ENCODE measurements at places on chromosomes 5 and 9.

- DNase-seq: no peak
Measured at GRCh38 chr9:69130456-69131441, 43.3 kb upstream of the TJP2 start.

DNA sequence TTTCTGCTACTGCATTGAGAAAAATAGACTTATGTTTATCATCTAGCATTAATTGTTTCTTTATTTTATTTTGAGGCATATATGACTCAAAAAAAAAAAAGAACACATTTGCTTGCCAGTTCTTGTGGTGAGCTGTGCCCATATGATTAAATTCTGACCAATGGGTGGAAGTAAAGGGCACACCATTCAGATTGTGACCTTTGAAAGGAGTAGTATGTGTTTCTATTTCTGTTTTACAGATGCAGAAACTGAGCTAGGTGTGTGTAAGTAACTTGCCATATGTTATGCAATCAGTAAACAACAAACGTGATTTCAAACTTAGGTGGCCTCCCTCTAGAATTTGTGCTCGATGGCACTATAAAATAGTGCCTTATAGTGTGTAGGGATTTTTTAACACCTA lies 368.1 kb upstream of the EDIL3 start:
- no peak for DNase-seq

DNA sequence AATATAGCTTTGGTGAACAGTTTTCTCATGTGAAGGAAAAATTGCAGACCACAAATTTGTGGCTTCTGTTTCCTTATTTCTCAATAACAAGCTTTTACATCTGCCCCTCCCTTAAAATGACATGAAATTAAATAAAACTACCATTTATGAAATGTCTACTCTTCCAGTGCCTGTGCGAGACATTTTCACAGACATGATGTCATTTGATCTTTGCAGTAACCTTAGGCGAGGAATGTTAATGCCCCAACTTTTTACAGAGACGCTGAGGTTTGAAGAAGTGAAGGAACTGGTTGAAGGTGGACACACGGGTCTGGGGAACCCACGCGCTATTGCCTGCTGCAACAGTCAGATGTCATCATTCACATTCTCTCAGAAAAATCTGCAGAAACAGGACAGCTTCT lies 61.5 kb downstream of the OSTF1 start:
- DNase-seq: peak; percentile 86

GRCh38 chr9:128254855-128255759 lies 20.7 kb downstream of the GOLGA2 start:
- DNase-seq: peak; percentile 6

- no peak for DNase-seq
Measured at GRCh38 chr5:85077581-85077980, 692.9 kb upstream of the EDIL3 start.

DNA sequence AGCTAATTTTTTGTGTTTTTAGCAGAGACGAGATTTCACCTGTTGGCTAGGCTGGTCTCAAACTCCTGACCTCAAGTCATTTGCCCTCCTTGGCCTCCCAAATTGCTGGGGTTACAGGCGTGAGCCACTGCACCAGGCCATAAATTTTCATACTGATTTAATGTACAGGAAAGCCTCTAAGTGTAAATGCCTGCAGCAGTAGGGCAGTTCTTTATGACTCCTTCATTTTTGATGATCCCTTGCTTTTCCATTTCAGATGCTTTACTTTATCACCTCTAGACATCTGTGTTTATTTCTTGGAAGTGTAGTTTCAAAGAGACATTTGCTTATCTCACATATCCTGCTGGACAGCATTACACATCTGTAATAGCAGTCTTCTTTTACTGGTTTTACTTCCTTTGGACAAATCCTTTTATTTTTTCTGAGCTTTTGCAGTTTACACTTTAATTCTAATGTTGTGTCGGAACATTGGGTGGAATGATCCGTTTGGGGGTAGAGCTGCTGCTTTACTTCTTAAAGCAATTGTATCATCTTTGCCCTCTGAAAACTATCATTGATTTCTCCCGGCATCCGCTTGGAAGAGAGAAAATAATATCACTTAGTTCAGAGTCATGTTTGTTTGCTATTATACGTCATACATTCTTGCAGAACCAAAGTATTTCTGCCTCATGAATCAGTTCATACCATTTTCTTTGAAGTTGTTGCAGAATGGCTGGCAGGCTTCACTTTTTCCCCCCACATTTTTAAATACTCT lies 36.0 kb downstream of the SCGB3A1 start:
- no peak for DNase-seq
